Cortex of kidney (tissue), 1 donor: ENCODE measurements at places on chromosomes 7 and 10.

DNA sequence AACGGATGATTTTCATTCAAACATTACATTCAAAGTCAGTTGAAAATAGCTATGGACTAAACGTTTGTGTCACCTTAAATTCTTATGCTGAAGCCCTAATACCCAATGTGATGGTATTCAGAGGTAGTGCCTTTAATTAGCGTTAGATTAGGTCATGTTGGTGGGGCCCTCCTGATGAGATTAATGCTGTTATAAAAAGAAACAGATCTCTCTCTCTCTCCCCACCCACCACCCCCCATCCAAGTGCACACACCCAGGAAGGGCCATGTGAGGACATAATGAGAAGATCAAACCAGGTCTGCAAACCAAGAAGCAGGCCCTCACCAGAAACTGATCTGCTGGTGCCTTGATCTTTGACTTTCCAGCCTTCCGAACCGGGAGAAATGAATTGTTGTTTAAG lies 44.2 kb downstream of the ZNF438 start:
- no peak for DNase-seq

DNA sequence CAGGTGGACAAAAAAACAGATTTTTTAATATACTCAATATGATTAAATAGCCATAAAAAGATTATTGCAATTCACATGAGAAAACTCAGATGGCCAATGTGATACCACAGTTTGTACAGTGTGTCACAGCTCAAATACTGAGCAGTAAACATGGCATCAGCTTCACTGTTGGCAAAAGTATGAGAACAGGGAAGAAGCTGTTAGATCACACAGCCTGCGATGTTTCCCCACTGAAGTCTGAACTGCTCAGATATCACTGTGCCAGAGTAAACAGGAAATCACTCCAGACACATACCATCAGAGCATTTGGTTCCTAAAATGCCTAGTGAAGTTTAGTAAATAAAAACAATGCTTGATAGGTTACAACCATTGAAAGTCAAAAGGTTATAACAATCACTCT lies 347.8 kb downstream of the ETV1 start:
- no peak for DNase-seq

GRCh38 chr7:46654546-46655443 lies 733.7 kb upstream of the IGFBP3 start:
- no peak for DNase-seq

- no peak for DNase-seq
Measured at GRCh38 chr10:77909749-77910375, 16.7 kb downstream of the DLG5 start.

DNA sequence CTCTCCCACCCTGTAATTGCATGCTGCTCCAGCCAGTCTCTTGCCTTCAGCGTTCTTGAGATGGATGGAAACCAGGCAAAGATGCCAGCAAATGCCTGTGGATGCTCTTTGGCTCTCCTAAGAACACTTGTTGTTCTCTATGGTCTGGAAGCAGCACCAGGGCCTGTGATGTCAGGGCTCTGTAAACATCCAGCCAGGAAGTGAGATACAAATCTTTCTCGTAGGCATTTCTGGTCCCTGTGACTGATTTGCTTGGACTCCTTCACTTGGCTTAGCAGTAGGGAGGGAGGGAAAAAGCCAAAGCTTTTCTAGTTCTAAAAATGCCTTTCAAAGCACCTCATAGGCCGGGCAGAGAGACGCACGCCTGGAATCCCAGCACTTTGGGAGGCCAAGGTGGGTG lies 201.3 kb downstream of the REEP3 start:
- no peak for DNase-seq
